ENCODE measurements at places on chromosomes 16 and 17. TPM values are rescaled to one million over a fixed set of nuclear protein-coding genes. Genes with fewer than 3 reads are reported as not detected.

GRCh38 chr17:79741751-79742588 lies 11.2 kb downstream of the ENPP7 start:
- DNase-seq = peak; percentile 61

DNA sequence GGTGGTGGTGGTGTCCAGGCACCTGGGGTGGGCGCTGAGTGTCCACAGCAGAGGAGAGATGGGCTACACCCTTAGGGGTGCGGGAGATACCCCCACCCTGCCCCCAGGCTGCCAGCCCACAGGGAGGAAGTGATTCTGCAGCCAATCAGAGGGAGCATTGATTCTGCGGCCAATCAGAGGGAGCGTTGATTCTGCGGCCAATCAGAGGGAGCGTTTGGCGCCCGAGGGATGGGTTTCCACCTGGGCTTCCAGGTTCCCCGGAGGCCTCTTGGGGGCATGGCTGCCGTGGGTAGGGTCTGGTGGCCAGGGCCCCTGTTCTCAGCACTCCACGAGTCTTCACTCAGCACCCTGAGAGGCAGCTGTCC lies 28.2 kb upstream of the ACSF3 start:
- no peak for DNase-seq

- peak; percentile 32 for DNase-seq
These were observed 25.9 kb upstream of the SPNS3 start for GRCh38 chr17:4407851-4408250.

DNA sequence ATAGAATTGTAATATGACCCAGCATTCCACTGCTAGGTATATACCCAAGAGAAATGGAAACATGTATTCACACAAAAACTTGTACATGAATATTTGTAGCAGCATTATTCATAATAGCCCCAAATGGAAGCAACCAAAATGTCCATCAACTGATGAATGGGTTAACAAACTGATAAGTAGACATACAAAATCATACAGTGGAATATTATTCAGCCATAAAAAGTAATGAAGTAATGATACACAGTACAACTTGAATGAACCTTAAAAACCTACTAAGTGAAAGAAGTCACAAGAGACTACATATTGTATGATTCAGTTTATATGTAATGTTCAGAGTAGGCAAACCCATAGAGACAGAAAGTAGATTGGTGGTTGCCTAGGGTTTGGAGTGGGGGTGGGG lies 40.5 kb upstream of the GOSR1 start:
- no peak for DNase-seq

The TPPP3 gene
- polyA plus RNA-seq = 1.9 TPM

- DNase-seq = peak; percentile 54
These were observed 4.9 kb downstream of the TNRC6A start for GRCh38 chr16:24734382-24734781.

The ZNF830 gene
- 10.6 TPM for polyA plus RNA-seq

DNA sequence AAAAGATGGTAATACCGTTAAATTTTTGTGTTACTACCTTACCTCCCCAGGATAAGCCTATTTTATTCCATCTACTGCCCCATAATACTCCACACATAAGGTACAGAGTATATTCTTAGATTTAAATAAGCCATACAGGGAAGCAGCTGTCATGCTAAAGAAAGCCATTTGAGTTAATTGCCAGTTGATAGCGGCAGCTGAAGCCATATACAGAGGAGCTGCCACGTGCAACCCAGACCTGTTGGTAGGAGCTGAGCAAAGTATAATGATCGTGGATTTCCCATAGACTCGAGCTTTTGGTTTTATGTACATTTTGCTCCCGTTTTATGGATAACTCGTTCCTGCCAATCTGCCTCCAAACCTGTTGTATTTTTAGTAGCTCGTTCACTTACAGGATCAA lies 12.0 kb downstream of the CPSF4L start:
- no peak for DNase-seq

The MYH13 gene
- not detected for polyA plus RNA-seq

- peak; percentile 99 for DNase-seq
These were observed 12.0 kb upstream of the RNF157 start for GRCh38 chr17:76252040-76252954.

The TBC1D3E gene
- not detected for polyA plus RNA-seq

DNA sequence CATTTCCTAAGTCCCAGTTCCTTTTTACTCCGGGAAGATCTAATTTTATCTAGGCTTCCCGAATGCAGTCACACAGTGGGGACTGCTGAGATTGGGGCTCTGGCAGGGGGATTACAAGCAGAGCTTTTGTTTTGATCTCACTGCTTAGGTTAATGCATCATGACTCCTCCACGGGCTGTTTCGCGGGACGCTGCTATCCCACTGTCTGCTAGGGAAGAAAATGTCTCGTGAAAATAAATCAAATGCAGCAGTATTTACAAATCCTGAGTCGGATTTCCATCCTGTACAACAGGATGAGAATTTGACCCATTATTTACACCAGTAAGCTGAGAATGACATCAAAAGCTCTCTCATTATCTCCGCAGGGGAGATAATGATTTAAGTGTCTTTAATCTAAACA lies 83.8 kb downstream of the CDH11 start:
- DNase-seq = no peak

GRCh38 chr17:48228720-48229119 lies 121.2 kb downstream of the SNX11 start:
- DNase-seq = no peak

The SPATA22 gene
- polyA plus RNA-seq = not detected

The TM4SF5 gene
- polyA plus RNA-seq = not detected

GRCh38 chr17:47866941-47867340 lies 16.0 kb upstream of the SP6 start:
- DNase-seq = no peak

The HP gene
- not detected for polyA plus RNA-seq

The KRT36 gene
- polyA plus RNA-seq = not detected

DNA sequence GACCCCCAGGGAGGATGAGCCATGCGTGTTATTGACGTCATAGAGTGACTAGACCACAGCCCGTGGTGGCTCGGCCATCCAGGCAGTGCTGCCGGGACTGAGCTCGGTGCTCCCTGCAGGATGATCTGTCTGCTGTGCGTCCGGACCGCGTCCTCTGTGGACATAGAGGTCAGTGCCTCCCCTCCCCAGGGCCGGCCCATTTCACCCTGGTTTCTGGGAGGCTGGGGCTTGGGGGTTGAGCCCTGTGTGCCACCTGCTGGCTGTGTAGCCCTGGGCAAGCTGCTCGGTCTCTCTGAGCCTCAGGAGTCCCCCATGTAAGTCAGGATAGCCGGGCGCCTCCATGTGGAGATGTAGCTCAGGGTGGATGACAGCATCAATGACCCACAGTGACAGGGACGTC lies 8.3 kb downstream of the TSC2 start:
- DNase-seq = no peak

The SCARF1 gene
- not detected for polyA plus RNA-seq

DNA sequence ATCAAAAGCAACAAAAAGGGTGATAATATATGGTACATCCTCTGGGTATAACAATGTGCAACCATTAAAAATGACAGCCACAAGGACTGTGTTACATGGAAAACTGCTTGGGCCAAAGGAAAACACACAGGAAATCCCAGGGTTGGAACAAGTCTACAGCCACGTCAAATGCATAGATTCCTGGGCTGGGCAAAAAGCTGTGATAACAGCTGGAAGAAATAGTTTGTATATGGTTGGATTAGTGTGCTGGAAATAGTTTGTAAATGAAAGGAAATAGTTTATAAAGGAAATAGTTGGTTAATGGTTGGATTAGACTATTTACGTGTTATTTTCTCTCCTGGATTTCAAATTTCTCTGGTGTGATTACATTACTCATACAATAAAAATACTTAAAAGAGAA lies 2.6 kb downstream of the HSD17B2 start:
- DNase-seq = no peak

- DNase-seq = peak; percentile 58
These were observed at the start of gene RDM1 for GRCh38 chr17:35930211-35931065. RDM1 (minus strand) TSS chr17:35930773; CDS start chr17:35930727, 46 bp downstream.

GRCh38 chr16:75616521-75617010 lies 6.5 kb downstream of the ADAT1 start:
- no peak for DNase-seq

- DNase-seq = no peak
These were observed 26.1 kb upstream of the MLKL start for GRCh38 chr16:74726716-74727115.

DNA sequence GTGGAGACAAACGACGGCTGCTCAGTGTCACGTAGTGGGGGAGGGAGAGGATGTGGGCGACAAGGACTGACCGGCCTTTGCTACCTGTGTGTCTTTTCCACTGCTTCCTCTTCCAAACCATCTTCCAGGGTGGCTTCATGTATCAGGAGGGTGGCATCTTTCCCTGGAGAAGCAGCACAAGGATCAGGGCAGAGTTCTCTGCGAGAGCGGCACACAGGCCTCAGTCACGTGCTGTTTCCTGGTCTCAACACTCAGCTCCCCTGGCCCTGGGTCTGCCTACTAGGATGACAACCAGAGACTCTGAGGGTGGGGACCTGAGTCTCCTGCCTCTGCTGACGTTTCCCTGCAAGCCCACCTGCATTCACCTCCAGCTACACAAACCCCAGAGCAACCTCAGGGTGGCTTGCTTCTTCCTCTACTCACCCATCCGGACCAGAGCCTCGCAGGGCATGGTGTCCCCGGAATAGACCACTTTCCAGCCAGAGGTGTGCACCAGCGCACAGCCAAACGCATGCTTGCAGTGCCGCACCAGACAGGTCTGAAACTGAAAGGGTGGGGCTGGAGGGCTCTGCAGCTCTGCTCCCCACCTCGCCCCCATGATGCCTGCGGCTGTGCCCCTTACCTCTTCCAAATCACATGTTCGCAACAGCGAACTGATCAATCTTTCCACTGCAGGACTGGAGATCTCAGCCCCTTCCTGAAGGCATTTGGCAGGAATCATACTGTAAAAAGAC lies 23.3 kb downstream of the ELAC2 start:
- DNase-seq = no peak

The PABPN1L gene
- not detected for polyA plus RNA-seq

The HCRT gene
- polyA plus RNA-seq = not detected

GRCh38 chr17:28115046-28115445 lies 72.6 kb downstream of the NLK start:
- no peak for DNase-seq

The PRSS21 gene
- polyA plus RNA-seq = not detected

The HBQ1 gene
- not detected for polyA plus RNA-seq

The CCL7 gene
- 2.4 TPM for polyA plus RNA-seq

The KCNH4 gene
- polyA plus RNA-seq = not detected

DNA sequence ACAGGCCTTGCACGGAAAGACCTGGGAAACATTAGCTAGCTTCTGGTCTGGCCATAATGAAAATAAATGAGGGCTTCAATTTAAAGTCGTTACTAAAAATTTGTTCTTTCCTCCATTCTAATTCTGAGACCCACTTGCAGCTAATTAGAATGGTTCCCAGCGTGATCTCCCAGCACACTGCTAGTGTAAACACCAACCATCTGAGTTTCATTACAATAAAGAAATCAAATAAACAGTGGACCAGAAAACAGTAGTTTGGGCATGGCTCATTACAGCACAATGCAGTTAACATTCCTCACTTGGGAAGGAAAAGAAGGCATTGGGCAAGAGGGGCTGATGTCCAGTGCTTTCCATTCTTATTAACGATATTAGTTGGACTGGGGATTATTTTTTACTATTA lies 410.9 kb upstream of the SOX9 start:
- peak; percentile 54 for DNase-seq

The KRT17 gene
- 1.4 TPM for polyA plus RNA-seq

DNA sequence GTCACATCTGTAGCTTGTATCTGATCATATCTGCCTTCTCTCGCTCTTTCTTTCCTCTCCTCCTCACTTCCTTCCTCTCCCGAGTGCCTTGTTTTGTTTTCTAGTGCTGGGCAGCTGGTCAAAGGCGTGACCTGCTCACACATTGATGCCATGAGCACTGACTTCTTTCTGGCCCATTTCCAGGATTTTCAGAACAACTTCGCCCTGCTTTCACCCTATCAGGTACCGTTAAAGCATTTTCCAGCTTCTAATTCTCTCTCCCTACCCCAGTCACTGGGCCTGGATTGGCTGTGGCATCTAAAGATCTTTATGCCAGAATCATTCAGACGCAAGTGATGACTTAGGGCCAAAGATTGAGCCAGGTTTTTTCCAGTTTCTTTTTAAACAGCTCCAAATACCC lies 55.5 kb downstream of the OTOA start:
- DNase-seq = no peak

GRCh38 chr16:78465730-78466129 lies 366.3 kb downstream of the WWOX start:
- no peak for DNase-seq

DNA sequence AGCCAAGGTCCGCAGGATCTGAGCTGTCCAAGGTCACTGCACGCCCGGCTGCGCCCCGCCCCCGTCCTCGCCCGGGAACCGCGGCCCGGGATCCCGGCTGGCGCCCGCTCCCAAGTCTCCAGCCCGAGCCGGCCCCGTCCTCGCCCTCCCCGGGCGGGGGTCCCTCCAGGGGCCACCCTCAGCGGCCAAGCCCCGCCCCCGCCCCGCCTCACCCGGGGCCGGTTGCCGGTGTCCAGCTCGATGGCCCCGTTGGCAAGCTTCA lies 216 bp downstream of the VPS9D1 start:
- peak; percentile 68 for DNase-seq

DNA sequence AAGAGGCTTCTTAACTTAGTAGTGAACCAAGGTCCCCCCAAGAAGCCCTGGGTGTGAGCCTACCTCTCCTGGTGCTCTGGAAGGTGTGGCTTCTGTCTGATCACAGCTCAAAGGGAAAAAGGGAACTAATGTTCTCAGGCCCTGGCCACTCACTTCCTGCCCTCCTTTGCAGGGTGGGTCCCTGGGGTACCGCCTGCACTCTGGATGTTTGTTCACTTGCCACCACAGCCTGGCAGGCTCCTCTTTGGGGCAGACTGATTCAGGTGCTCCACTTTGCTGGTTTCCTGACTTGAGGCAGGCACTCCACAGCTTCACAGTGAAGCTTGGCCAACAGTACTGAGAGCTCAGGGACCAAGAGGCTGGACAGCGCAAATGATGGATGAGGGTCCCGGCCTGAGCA lies 5.9 kb upstream of the MYO15A start:
- DNase-seq = no peak

DNA sequence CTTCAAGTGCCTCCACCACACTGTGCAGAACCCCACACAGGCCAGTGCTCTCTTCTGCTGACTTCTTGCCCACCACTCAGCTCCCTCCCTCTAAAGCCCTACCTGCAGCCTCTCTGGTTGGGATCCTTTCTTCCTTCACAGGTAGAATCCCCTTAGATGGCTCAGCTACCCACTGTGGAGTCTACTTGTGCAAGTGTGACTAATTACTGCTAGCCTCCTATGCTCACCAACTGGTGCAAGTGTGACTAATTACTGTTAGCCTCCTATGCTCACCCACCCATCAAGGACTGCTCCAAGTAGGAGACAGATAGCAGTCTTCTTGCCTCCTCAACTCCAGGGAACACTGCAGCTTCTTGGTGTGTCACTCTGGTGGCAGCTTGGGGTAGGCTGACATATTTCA lies 43.6 kb downstream of the TEX14 start:
- no peak for DNase-seq

GRCh38 chr16:2450535-2450934 lies 9.4 kb upstream of the TEDC2 start:
- no peak for DNase-seq

GRCh38 chr16:88596483-88596882 lies 26.3 kb downstream of the ZC3H18 start:
- DNase-seq = peak; percentile 23

The TBX4 gene
- not detected for polyA plus RNA-seq
